ENCODE measurements at places on chromosomes 16 and 17. TPM values are rescaled to one million over a fixed set of nuclear protein-coding genes. Genes with fewer than 3 reads are reported as not detected.
A peak's percentile ranks its signal among the peaks of the same experiment; 100 is the strongest.

FAM171A2 gene
- total RNA-seq: 0.69 TPM

- DNase-seq: no peak
Measured at GRCh38 chr17:17819561-17819995, 17.2 kb downstream of the SREBF1 start.

- DNase-seq: peak; percentile 98
Measured at GRCh38 chr17:40218740-40219593, at the start of gene WIPF2. Gene WIPF2 (plus strand): TSS chr17:40219304. CDS start chr17:40256460, 37,156 bp downstream.

- DNase-seq: no peak
Measured at GRCh38 chr17:59310263-59310920, 21.1 kb upstream of the YPEL2 start.

GRCh38 chr17:45168991-45169752 lies 7.5 kb downstream of the HEXIM2 start:
- DNase-seq: no peak

DNA sequence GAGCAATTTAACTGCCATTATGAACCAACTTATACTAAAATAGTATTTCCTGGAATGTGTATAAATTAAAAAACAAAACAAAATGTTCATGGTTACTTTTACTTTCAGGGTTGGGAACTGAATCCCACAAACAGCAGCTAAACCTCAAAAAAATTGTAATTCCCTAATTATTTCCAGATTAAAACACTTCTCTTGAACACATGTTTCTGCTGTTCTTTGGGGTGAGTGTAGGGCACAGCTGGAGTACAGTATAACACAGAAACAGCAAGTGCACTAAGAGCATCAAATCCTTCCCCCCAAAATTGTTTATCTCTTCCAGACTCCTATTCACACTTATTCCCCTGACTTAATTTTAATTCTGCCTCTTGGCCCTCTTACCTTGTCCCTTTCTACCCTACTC lies 56.4 kb downstream of the KANSL1 start:
- no peak for DNase-seq
